NCI-H2171 treated with DMSO at 0.1 percent for 48 hours (cell line): ENCODE measurements at places on chromosomes 16 and 17.

DNA sequence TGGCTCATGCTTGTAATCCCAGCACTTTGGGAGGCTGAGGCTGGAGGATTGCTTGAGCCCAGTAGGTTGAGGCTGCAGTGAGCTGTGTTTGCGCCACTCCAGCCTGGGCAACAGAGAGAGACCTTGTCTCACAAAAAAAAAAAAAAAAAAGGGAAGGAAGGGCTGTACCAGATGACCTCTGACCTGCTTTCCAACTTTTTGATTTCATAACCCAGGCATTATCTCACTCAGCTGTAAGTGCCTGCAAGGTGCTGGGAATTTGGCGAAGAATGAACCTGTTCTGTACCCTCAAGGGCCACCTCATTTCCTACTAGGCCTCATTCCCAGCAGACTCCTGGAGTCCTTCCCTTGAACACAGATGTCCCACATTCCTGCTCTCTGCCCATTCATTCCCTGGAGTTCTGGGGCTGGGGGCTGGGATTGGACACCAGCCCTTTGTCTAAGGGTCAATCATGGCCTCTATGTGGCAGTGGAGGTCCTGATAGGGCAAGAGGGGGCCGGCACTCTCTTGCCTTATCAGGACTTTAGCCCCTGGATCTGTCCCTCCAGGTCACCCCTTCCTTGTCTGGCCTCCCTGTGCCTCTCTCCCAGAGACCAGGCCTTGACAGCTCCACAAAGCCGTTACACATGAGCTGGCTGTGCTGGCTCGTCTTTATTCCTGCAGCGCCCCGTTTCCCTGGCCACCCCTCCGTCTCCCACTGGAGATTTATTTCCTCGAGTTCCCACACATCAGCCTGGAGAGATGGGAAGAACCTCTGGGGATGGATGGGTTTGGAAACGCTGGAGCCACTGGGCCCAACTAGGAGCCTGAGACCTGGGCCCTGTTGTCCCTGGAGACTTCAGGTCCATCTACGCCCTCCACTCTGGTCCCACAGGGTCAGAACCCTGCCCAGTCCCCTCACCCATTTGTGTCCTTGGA lies 821 bp upstream of the GFAP start:
- DNase-seq = no peak

DNA sequence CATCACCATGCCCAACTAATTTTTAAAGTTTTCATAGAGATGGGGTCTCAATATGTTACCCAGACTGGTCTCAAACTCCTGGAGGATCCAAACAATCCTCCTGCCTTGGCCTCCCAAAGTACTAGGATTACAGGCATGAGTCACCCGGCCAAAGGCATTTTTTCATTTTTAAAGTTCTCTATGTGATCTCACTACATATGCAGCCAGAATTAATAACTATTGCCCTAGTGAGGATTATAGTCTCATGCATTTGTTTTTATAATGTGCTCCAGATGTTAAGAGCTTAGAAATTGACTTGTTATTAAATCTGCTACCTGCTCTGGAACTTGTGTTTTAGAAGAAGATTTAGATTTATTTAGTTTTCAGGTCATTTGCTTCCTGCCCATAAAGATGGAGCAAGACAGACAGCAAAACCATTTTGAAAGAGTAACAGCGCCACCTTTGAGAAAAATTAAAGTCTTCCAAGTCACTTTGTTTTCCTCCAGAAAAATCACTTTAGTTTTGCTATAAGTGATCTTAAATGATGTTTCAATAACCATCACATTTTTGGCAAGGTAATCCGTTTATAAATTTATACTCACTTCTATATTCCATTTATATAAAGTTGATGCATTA lies 79.5 kb downstream of the CA4 start:
- DNase-seq = no peak

DNA sequence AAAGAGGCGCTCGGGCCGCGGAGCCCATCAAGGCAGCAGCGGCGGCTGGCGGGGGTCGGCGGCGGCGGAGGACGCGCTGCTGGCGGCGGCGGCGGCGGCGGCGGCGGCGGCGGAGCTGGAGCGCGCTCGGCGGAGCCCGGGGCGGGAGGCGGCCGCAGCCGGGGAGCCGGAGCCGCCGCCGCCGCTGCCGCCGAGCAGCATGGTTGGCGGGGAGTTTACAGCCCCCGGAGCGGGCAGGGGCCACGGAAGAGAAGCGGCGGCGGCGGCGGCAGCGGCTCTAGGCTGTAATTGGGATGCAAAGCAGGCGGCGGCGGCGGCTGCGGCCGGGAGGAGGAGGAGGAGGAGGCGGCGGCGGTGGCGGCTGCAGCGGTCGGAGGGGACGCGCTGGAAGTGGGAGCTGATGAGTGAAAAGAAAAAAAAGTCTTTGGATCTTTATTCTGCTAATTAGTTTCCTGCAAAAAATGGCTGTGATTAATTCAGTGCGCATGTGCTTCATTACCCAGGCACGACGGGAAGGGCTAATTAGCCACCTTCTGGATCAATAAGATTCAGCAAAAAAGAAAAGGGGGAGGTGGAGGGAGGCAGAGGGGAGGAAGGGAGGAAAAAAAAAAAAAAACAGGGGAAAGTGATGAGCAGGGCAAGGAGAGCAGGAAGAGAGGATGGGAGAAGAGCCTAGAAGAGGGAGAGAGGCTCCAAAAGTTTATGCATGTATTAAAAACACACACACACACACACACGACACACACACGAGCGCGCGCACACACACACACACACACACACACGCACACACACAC lies 10.9 kb upstream of the ZFHX3 start:
- DNase-seq = peak; percentile 90

- DNase-seq = no peak
These were observed 57.1 kb downstream of the HELZ start for GRCh38 chr17:67187927-67188326.

DNA sequence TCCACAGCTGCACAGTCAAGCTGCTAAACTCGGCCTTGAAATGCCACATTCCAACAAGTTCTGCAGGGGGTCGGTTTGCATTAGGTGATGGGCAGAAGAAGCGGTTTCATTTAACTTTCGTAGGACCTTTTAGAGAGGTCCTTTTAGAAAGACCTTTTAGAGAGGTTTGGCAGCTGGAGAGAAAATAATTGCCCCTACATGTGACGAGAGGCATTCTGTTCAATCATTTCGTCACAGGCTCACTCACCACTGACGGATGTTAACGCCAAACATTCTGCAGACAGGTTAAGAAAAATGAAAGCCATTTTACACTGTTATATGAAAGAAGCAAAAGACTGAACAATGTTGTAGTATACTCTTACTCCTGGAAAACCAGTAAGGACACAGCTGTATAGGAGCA lies 76.5 kb upstream of the ZNF423 start:
- no peak for DNase-seq

DNA sequence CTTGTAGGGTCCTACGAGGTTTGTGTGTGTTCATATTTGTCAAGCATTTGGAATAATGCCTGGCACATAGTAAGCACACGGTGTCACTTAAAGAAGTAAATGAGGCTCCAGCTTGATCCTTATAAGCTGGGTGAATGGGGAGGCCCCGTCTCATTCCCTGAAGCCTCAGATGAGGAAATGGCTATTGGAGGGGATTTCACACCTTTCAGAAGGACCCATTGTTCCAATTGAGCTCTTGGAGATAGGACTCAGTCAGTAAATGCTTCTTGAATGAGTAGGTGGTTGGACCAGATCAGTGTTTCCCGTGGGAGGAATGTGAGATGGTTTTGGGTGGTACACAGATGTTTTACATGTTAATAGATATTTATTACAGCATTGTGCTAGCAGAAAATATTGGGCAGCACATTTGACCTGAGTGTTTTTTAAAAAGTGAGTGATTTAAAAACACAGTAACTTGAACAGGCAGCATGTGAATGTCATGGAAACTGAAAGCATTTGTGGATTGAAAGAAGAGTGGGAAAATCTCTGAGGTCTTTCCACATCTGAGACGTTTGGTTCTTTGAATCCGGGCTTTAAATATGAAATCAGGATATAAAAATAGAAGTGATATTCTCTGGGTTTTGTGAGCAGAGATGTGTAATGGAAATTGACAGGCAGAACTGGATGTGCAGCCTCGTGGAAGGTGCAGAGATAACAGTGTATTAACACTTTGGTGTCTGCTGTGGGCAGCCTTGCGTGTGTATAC lies 36.4 kb upstream of the ARHGAP17 start:
- no peak for DNase-seq

DNA sequence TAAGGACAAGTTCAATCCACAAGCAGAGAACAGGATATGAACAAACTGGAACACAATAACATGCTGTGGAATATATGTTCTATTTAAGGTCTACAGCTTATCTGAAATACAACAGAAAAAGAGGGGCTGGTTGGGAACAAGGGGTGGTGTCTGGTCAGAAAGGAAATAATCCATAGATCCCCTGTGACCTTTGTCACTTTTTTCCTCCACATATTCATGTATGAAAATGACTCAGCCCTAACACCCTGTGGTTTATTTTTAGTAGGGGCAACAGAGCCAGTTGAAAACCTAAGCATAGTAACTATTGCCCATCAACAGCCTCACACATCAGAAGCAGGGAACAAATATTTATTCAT lies 12.3 kb upstream of the SPAG9 start:
- DNase-seq = no peak

GRCh38 chr16:60776281-60776680 lies 1260.0 kb downstream of the CDH8 start:
- no peak for DNase-seq

GRCh38 chr17:39167476-39167875 lies 1.5 kb upstream of the ARL5C start:
- peak; percentile 84 for DNase-seq

DNA sequence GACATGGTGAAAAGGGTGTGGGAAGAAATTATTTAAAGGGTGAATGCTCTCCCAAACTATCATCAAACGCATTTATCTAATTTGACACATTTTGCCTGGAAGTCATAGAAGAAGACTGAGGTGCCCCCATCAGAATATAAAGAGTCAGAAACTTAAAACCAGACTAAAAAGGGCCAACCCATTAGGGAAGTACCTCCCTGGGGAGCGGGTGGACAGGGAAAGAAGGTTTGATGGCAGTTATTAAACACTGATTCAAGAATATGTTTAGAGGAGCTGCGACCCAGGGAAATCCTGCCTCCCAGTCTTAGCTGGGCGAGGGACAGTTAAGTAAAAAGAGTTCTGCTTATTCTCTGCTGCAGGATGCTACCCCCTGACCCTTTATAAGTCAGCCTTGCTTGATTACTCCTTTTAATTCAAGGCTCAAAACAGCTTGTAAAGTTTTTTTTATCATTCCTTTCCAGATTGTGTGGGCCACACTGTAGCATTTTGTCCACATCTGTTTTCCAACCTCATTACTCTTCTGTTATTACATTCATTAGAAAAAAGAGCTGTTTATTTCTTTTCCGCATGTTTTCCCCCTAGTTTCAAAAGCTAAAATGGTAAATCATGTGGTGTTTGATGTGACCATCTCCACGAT lies 138.5 kb upstream of the TBX2 start:
- peak; percentile 44 for DNase-seq

GRCh38 chr17:40866838-40867237 lies at the start of gene KRT12:
Gene KRT12 (minus strand): TSS chr17:40867223. CDS start chr17:40867186, 37 bp downstream.
- DNase-seq = no peak

GRCh38 chr16:84594725-84595038 lies 23.2 kb downstream of the COTL1 start:
- DNase-seq = no peak

DNA sequence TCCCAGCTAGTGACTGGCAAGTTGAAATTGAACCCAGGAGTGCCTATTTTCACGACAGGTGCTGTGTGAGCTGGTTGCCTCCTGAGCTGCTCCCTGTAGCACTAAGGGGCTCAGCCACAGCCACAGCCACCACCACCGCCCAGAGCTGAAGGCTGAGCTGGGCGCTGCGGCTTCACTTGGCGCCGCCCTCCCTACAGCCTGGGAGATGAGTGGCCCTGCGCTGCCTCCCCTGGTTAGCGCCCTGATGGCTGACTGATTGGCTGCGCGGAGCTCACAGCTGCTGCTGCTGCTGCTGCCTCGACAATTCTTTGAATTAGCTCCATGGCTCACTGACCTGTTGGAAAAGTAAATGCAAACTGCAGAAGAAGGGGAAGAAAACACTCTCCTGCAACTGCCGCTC lies 91.8 kb upstream of the TMEM132E start:
- DNase-seq = no peak

DNA sequence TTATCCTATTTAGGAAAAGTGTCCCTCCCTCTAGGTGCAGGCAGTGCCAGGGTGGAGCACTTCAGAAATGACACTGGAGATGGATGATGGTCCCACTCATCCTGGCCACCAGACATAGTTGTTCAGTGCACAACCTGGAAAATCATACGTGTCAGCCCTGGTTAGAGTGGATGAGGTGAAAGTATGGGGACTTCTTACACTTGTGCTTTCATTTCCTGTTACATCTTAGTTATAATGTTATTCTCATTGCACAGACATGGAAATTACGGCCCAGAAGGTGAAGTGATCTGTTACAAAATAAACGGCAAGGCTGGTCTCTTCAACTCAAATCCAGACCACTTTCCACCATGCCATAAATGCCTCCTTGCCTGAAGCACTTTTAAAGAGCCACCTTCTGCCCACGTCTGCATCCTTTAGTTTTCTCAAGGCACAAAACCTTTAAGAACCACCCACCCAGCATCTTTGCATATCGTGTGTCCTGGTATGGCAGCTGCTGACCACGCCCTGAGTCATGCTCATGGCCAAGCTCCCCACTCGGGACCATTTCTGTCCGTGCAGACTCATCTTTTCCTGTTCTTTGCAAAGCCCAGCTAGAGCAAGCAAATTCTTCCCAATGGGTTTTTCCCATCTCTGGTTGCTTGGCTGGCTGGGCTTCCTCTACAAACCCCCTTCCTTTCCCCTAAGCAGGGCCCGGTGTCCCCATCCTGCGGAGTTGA lies 22.4 kb downstream of the TBC1D3B start:
- DNase-seq = no peak
